Thoracic aorta (tissue), 2 donors: ENCODE measurements at places on chromosomes 11 and 22. TPM values are rescaled to one million over a fixed set of nuclear protein-coding genes. Genes with fewer than 3 reads are reported as not detected.

GRCh38 chr11:35747668-35748067, 85.1 kb downstream of the TRIM44 start:
- no peaks in the 10 kb centered on the region for H3K36me3 ChIP-seq
- H3K4me3 ChIP-seq: no peak overlapping the region
- H3K27ac ChIP-seq: no peak overlapping the region
- DNase-seq: no peak

DNA sequence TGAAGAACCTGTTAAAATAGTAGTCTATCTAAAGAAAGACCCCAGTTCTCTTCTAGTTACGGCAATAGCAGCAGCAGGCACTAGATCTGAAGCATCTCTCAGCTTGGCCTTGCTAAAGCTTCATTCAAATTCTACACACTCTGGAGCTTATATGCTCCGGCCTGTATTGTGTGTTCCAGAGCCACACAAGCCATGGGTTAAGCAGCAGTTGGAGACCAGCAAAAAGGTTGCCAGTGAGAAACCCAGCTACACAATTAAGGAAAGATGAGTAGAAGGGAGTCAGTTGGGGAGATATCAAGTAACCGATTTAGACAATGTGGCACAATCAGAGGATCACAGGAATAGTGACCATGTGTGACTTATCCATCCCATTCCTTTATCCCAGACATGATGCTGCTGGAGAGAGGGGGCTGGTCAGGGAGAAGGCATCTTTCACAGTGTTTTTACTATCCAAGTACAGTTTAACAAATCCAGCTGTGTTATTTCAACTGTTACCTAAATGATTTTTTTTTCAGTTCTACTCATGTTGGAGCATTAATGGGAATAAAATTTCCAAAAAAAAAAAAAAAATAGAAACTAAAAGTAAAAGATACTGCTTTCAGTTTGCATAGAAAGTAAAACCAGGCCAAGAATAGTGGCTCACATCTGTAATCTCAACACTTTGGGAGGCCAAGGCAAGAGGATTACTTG, 41.0 kb downstream of the PAX6 start:
- no peak for DNase-seq
- H3K36me3 ChIP-seq: no peaks in the 10 kb centered on the region
- no peaks in the 10 kb centered on the region for H3K4me1 ChIP-seq
- H3K27ac ChIP-seq: no peak overlapping the region

GRCh38 chr22:29944339-29944738, 61.4 kb downstream of the MTMR3 start:
- no peak overlapping the region for H3K27ac ChIP-seq
- no peaks in the 10 kb centered on the region for H3K36me3 ChIP-seq
- H3K27me3 ChIP-seq: no peaks in the 10 kb centered on the region
- H3K4me3 ChIP-seq: no peak overlapping the region
- DNase-seq: no peak

DNA sequence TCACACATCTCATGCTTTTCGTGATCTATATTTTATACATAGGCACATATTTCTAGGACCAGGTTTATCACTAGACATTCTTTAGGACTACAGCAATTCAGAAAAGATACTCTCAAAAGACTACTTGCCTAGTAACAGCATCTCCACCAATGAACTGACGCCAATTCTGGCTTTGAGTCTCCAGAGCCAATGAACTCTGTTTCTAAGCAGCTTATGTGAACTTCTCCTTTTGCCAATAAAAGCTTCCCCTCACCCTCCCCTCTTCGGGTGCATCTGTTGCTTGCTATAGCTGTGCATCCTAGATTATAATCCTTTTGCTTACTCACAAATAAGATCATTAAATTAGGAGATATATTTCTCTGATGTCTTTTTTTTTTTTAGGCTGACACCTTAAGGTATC, 11.4 kb upstream of the ANKK1 start:
- no peaks in the 10 kb centered on the region for H3K4me1 ChIP-seq
- no peaks in the 10 kb centered on the region for H3K36me3 ChIP-seq
- H3K27ac ChIP-seq: no peak overlapping the region
- DNase-seq: no peak
- no peak overlapping the region for H3K4me3 ChIP-seq

GRCh38 chr11:125085301-125086081, 22.4 kb downstream of the SLC37A2 start:
- H3K27me3 ChIP-seq: no peaks in the 10 kb centered on the region
- no peaks in the 10 kb centered on the region for H3K36me3 ChIP-seq
- no peaks in the 10 kb centered on the region for H3K4me1 ChIP-seq
- H3K27ac ChIP-seq: no peak overlapping the region
- DNase-seq: no peak
- H3K4me3 ChIP-seq: no peak overlapping the region

GRCh38 chr11:35944503-35945136, 758 bp downstream of the LDLRAD3 start:
- no peak for DNase-seq
- H3K4me1 ChIP-seq: peaks cover 8% of the 10 kb centered on the region
- H3K27ac ChIP-seq: no peak overlapping the region
- no peaks in the 10 kb centered on the region for H3K36me3 ChIP-seq
- no peaks in the 10 kb centered on the region for H3K27me3 ChIP-seq
- H3K4me3 ChIP-seq: peak overlapping the region; percentile 78

GPHA2 gene
- total RNA-seq: not detected

C11orf42 gene
- total RNA-seq: not detected
